ENCODE measurements at places on chromosomes 3 and 15.

GRCh38 chr15:60721257-60721626, 242.3 kb upstream of the ICE2 start:
- DNase-seq = no peak

GRCh38 chr15:26475554-26475953, 297.3 kb downstream of the GABRB3 start:
- DNase-seq = no peak

- no peak for DNase-seq
Observed at GRCh38 chr3:57985176-57985983, 22.8 kb upstream of the FLNB start.

GRCh38 chr3:124686028-124686670, 44.1 kb upstream of the UMPS start:
- no peak for DNase-seq

All from skeletal muscle cell (primary cell).